ENCODE measurements at places on chromosomes 12 and 14.
A peak's percentile ranks its signal among the peaks of the same experiment; 100 is the strongest.

DNA sequence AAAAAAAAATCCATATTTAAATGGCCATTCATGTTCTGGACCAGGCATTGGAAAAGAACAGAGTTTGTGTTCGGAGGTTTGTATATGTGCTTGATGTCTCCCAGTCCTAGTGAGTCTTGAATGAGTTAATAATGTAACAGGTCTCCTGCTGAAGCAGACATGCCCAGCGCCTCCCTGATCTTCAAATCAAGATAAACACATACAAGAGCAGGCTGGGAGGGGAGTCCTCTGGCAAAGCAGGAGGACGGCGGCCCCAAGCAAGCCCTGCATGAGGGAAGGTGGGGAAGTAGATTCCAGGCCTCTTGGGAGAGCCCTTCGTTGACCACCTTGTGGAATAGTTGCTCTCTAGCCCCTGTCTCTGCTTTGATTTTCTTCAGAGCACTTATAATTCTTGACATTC lies 156.3 kb downstream of the ZFP36L1 start:
- no peak for DNase-seq

DNA sequence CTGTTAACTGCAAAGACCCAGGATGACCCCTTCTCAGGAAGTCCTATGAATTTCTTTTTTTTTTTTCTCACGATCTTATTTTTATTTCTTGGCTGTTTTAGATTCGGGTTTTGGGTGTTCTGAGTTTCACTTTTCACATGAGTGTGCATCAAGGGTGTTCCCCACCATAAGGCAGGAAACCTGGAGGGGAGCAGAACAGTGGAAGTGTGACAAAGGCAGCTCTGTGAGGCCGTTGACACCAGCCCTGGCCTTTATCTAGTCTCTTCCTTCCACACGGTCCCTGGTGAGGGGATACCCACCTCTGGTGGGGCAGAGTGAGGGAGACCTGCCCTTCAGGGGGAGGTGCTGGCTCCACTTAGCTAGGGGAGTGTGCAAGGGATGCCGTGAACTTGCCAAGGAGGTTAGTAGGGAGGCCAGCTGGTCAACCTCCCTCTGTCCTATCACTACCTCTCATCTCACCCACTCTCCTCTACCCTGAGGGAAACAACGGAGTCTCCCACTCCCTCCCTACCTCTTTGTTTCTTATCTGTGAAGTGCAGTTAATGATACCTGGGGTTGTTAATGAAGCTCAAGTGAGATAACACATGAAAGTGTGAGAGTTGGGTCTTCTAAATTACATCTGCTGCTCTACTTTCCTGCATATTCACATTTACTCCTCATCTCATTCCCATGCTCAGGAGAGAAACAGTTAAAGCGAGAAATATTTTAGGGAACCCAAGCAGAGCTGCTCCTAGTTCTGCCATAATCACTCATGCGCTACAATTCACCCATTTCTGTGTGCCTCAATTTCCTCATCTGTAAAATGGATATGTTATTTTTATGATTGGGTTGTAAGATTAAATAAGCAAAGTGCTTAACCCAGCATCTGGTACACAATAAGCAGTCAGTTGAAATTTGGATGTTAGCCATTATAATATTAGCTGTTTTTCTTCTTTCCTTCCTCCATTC lies 4.4 kb upstream of the GALNT6 start:
- no peak for DNase-seq

DNA sequence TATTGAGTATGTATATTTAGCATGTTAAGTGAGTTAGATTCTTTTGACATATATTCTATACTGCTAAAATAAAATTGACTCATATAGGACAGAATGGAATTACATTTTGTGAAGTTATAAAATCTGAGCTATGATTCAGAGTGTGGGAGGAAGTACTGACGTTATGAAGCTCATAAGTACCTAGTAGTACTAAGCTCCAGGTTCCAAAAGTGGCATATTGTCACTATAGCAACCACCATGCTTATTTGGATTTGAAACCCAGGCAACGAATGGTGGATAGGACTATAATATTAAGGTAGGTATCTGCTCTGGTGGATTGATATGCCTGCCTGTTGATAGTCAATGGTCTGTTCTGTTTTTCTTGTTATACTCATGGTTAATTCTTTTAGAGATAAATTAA lies 2.2 kb upstream of the FBXO33 start:
- no peak for DNase-seq

DNA sequence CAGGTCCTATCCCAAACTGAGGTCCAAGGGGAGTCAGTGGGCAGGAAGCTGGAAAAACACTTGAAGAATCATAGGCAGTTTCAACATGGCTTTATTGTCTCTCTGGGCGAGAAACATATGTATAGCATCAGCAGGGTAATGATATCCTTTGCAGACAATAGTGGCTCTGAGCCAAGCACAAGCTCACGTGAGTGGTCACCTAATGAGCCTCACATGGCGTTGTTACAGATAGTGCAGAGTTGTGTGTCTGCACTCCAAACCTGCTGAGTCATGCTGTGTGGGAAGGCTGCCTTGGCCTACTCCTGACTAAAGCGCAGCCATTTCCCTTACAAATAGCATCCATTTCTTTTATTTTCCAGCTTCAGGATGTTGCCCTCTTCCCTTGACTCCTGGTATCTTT lies 105.2 kb upstream of the SYT1 start:
- DNase-seq, result no peak

- DNase-seq, result no peak
Observed at GRCh38 chr12:1436015-1436414, 158.4 kb downstream of the FBXL14 start.

DNA sequence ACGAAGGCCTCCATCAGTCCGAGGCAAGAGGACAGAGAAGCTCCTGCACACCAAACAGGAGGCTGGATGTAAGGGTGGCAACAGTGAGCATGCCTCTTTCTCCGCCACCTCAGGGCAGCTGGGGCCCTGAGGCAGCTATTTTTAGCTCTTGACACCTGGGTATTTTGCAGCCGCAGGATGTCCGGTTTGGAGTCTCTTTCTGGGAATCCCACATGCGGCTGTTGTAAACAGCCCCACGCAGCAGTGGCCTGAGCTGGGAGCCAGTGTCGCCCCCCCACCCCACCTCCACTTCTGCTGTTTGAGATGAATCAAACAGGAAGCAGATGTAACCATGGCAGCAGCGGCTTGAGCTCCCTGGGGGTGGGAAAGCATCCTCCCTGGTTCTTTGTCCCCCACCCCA lies 11.7 kb downstream of the HDAC7 start:
- DNase-seq, result peak; percentile 63

- DNase-seq, result no peak
Observed at GRCh38 chr12:25993901-25994651, 35.6 kb downstream of the RASSF8 start.

- no peak for DNase-seq
Observed at GRCh38 chr12:129659961-129660622, 243.7 kb downstream of the TMEM132D start.

GRCh38 chr12:31246470-31246850 lies 79.5 kb downstream of the SINHCAF start:
- no peak for DNase-seq

DNA sequence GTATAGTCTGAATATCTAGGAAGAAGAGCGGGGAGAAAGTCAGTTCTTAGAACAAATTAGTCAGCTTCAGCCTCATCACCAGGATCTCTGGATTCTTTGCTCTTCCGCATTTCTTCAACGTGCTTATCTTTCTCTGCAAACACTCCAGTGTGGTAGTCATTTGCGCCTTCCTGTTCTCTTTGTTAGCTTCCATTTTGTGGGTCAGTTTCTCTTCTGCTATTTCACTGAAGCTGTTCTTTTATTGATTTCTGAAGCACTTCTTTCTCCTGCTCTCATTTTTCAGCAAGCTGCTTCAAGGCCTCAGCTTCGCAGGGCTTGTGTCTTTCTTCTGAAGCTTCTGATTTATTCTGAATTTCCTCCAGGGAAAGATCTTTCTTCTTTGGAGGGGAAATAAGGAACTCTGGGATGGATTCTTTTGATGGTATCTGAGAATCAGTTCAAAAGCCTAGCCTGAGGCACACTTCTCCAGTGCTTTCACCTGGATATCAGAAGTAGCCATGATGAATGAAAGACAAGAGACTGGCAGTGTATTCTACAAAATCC lies 13.5 kb downstream of the AMN1 start:
- no peak for DNase-seq

DNA sequence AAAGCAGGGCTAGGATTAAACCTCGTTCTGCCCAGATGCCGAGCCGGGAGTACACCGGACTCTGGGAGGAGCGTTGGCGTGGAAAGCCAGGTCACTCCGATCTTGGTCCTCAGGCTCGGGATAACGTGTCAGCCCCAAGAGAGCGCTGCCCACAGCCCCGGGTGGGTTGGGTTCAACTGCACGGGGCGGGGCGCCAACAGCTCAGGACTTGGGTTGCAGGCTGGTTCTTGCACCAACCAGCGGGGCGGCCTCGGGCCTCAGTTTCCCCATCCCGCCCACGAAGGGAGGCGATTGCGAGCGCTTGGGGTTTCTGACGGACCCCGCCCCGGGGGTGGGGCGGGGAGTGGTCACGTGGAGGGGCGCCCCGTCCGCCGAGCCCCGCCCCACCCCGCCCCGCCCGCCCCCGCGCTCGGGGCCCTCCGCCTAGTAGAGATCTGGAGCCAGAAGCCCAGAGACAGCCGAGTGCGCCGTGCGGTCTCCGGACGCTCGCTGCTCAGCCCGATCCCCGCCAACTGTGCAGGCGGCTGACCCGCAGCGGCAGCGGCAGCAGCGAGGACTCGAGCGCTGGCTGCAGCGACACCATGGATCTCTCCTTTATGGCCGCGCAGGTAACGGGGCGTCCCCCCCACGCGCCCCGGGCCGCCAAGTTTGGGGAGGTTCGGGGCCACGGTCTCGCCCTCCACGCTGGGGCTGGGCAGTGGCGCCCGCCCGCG lies at the start of gene C14orf132:
C14orf132 (plus strand) TSS at position 443 of the 713 bp plus-strand sequence; CDS start at position 582, 139 bp downstream.
- no peak for DNase-seq

GRCh38 chr12:88419794-88420193 lies 160.5 kb downstream of the KITLG start:
- DNase-seq, result no peak

GRCh38 chr14:26078561-26078960 lies 519.3 kb downstream of the NOVA1 start:
- no peak for DNase-seq

DNA sequence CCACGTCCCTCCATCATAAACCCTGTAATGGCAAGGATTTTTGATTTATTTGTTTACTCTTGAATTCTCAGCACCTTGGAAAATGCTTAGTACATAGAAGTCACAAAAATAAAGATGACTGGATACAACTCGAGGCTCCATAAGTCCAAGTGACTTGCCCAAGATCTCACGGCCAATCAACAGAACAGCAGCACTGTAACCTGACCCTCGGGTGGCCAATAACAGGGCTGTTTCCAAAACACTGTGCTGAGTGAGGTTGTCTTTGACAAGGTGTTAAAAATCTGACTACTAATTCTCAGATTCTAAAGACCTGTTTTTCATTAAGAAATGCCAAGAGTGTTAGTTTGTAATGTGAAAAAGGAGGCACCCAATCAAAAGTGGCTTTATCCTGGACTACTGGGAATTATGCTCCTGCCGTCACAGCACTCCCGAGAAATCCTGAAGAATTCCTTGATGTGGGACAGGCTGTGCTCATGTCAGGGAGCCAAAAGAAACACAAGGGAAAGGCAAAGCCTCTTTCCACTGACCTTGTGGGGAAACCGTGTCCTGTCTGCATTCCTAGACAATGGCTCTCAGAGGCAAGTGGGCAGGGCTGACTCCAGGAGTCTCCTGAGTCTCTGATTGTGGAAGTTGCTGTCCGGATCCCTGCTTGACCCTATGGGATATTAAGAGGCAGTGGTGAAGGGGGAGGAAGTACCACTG lies 204.7 kb upstream of the PELI2 start:
- DNase-seq, result no peak

GRCh38 chr12:82926630-82927029 lies 239.9 kb downstream of the TMTC2 start:
- DNase-seq, result no peak

DNA sequence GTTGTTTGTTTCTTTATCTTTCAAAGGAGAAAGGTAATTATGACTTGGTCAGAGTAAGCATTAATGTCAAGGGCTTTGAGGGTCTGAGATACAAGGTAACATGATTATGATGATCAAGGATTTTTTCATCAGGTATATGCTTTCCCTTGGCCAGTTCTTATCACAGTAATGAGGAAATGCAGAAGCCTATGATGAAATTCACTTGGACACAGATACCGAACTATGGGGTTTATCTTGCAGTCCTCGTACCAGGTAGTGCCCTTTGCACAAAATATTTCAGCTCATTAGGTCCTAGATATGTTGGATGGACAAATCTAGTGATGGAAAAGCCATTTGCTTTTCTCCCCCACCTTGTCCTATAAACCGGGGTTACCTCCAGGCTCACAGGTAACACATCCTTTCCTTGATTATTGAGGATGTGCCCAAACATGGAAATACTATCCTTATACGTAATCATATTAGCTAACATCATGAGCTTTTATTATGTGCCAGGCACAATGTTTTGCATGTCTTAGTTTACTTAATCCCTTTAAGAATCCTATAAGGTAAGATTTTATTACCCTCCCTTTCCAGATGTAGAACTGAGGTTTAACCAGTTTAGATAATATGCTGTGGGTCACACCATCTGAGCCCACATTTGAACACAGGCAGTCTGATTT lies 7.0 kb upstream of the RASSF3 start:
- DNase-seq, result no peak

DNA sequence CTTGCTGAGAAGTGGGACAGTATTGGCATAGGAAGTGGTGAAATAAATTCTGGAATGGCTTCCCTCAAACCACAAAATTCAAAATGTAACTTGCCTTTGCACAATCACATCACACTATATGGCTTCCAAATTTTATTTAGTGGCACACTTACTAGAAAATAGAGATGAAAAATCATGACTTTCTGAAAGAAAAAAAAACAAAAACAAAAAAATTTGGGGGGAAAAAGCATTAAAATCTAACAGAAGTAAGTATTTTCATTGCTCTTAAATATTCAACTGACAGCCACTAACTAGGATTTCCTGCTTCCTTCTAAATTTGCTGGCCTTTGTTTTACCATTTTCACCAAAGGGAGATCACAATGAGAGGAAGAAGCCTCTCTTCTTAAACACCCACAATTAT lies 23.0 kb downstream of the ATF7 start:
- no peak for DNase-seq

- no peak for DNase-seq
Observed at GRCh38 chr14:51369814-51370213, 129.8 kb downstream of the TMX1 start.

DNA sequence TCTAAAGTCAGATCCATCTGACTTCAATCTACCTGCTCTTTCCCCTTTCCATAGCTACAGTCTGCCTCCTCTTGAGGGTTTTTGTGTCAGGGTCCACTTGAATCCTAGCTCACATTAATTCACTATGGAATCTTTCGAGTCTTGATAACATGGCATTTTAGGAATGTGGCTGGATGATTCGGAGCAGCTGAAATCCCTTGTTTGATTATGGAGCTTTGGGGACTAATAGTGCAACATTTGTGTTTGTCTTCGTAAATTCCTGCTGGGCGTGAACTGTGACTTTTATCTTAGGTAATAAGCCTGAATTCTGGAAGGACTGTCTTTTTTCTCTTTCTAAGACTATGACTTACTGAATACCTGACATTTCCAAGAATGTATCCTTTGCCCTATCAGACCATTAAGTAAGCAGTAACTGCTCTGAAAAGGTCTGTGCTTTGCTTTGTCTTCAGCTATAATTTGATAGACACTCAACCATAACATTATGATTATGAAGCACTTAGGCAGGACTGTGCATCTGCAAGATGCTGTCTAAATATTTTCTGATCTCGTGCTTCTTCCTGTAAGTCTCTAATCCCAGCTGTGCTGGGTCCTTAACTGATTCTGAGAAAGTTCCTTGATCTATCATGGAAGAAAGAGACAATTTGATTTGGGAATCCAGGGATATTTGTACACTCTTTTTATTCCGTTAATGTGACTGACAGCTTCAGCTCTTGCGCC lies 19.0 kb upstream of the PELI2 start:
- no peak for DNase-seq

- DNase-seq, result no peak
Observed at GRCh38 chr14:58572473-58572853, 65.3 kb upstream of the DACT1 start.

- no peak for DNase-seq
Observed at GRCh38 chr14:50398189-50398580, 1.5 kb upstream of the CDKL1 start.

Data from memory B cell (primary cell).